T-cell (primary cell): ENCODE measurements at places on chromosomes 5 and 9.

- DNase-seq = no peak
Observed at GRCh38 chr9:77912895-77913693, 118.5 kb downstream of the GNAQ start.

DNA sequence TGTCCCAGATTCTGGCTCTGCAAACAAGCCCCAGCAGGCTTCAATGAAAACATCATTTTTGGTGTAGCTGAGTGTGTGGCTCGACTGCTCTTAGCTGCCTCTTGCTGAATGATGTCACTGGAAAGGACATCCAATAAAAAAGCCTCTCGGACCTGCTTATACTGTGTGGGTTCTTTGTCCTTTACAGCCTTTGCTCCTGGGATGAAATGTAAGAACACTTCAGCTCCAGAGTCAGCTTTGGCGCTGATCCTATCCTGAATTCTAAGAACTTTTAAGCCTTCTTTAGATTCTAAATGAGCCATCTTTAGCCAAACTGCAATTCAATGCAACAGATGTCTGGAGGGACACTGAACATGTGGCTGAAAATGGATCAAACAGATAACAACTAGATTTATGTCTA is 404.6 kb upstream of the C9orf72 start:
- DNase-seq = no peak

- no peak for DNase-seq
Observed at GRCh38 chr5:60810438-60811085, 33.5 kb downstream of the ELOVL7 start.

GRCh38 chr5:26121338-26121737 is 917.0 kb downstream of the CDH9 start:
- no peak for DNase-seq

DNA sequence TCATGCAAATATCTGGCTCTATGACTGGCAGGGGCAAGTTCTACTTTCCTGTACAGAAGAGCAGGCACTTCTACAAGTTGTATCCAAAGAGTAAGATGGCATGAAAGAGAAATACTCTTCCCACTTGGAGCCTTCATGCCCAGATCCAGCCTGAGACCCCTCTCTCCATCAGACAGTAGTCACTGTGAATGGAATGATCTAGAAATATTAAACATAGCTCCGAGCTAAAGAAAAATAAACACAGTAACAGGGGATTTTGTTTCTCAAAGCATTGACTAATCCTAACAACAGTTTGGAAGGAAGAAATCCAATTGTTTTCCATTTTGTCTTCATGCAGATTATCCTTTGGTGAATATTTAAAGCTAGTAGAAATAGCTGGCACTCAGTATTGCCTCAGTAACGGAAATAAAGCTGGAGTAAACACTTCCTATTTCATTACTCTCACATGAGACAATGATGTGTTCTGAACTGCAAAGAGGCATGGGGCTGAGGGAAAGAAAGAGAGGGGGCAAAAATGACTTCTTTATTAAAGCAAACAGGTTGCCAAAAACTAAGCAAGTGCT is 100.0 kb downstream of the SEMA5A start:
- DNase-seq = no peak

DNA sequence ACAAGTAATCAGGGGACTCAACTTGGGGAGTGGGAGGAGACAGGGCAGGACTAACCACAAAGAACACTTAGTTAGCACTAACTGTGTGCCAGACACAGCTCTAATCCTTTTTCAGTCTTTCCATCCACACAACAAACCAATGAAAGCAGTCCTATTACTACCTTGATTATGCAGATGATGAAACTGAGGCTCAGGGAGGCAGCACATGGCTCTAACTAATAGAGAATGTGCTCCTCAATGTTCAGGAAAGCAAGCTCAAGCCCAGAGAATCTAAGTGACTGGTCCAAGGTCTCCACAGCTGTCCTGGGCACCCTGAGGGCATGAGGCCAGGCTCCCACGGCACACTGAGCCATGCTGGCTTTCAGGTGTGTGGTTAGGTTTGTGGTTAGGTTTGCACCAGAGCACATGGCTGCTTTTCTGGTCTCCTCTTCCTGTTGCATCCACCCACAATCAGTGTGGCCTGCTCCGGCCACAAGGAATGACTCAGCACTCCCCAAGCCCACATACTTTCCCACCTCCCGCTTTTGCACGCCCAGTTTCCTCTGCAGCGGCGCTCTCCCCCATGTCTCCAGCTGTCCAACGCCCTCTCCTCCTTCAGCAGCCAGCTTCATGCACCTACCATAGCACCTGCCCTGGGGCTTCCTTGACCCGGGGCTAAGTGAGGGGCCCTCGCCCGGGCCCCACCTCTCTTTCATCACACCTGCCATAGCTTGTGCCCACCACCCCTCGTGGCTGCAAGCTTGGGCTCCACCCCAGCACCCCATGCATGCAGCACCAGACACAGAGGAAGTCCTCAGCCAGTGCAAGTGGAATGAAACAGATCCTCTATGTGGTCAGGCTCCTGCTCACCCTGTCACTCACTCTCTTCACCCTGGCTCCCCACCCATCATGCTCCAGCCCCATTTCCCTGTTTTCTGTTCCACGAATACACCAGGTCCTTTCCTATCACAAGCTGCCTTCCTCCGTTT is 133.1 kb downstream of the GABBR2 start:
- no peak for DNase-seq

- no peak for DNase-seq
Observed at GRCh38 chr5:90546216-90546837, 12.3 kb upstream of the ADGRV1 start.

DNA sequence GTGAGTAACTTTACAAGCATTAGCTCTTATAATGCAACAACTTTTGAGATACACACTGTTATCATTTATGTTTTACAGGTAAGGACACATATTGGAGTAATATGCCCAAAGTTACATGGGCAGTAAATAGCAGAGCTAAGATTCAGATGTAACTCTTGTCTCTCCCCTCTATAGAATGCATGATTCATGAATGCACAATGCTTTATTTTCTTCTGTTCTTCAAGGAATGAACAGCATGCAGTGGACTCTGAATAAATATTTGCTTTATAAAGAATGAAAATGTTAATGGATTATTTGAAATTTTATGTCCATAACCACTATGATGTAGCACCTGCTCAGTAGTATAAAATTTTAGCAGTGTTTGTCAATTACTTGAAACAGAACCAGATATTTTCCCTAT is 629.5 kb downstream of the KCTD16 start:
- no peak for DNase-seq

DNA sequence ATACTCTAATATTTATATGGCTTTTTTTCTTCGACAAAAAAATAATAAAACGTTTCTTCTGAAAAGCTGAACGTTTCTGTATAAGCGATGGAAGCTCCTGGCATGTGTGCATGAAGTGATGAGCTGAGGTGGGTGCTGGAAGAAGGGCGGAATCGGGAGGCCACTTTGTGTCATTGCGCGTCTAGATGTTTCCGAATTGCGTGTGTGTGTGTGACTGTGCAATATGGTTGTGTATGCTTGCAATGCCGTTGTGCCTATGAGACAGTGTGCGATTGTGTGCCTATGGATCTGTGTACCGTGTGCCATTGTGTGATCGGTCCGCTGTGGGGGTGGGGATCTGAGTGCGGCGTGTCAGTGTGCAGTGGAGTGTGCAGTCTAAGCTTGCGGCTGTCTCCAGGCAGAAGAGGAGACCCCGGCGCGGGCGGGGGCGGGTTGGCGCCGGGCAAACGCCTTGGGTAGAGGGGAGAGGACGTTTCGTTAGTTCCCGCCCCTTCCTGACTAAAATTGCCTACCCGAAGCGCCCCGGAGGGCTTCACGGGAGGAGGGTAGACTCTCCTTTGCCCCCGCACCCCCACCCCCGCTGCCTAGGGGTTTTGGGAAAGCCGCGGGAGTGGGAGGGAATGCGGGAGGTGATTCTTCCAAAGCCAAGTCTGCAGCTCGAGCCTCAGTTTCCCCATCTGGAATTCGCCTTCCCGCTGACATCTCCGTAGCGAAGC is 24.2 kb downstream of the PCDHGC5 start:
- no peak for DNase-seq

GRCh38 chr5:153623124-153623523 is 132.7 kb downstream of the GRIA1 start:
- no peak for DNase-seq

DNA sequence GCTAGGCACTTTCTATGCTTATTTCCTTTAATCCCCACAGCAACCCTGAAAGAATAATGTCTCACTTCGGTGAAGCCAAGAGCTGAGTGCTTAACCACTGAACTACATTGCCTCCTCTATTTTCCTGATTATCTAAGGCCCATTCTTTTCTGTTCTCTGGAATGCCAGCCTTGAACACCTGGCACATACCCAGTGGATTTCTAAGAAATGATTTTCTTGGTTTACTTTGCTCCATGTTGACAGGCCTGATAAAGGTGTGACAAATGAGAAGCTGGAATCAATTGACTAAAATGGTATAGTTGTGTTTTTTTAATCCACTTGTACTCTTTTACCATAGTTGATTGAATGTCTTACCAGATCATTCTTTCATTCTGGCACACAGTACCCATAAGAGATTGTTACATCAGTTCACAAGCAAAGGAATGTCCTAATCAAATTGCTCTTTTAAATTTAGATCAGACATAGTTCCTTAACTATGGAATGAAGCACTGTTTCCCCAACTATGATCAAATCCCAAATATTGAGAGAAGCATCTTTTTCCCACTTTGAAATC is 9.0 kb upstream of the ENC1 start:
- DNase-seq = no peak

DNA sequence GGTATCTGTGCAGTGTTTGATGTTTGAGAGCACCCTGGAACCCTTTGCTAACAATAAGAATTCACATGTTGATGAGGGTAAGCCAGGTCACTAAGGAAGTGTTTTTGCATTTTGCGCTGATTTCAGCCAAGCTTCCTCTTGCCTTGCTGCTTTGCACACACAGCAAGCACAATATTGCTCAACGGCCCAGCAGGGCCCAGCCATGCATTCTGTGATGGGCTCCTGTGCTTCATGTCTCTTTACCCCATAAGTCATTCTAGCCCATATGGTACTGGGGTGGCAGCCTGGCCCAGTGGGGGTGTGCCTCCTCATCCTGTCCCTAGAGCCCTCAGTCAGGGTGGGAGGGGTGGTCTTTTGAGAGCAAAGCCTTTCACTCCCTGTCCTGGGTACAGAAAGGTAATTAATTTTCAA is 481.3 kb downstream of the GADD45G start:
- DNase-seq = no peak

GRCh38 chr9:133779081-133779480 is 40.9 kb upstream of the SARDH start:
- DNase-seq = no peak

DNA sequence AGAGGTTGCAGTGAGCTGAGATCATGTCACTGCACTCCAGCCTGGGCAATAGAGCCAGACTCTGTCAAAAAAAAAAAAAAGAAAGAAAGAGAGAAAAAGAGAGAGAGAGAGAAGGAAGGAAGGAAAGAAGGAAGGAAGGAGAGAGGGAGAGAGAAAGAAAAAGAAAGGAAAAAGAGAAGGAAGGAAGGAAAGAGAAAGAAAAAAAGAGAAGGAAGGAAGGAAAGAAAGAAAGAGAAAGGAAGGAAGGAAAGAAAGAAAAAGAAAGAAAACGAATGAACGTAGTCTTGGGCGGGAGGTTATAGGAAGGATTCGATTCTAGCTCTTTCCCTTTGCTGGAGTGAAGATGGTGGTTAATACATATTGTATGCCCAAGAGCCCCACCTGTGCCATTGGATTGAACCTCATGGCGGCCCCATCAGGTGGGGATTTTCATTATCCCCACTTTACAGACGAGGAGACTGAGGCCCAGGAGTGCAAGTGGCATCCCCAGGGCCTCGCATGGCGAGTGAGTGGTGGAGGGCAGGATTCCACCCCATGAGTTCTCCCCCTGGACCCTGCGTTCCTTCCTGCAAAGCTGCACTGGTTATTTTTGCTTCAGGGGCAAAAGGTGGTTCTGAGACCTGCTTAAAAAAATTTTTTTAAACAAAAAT is 80.9 kb upstream of the ASS1 start:
- no peak for DNase-seq

DNA sequence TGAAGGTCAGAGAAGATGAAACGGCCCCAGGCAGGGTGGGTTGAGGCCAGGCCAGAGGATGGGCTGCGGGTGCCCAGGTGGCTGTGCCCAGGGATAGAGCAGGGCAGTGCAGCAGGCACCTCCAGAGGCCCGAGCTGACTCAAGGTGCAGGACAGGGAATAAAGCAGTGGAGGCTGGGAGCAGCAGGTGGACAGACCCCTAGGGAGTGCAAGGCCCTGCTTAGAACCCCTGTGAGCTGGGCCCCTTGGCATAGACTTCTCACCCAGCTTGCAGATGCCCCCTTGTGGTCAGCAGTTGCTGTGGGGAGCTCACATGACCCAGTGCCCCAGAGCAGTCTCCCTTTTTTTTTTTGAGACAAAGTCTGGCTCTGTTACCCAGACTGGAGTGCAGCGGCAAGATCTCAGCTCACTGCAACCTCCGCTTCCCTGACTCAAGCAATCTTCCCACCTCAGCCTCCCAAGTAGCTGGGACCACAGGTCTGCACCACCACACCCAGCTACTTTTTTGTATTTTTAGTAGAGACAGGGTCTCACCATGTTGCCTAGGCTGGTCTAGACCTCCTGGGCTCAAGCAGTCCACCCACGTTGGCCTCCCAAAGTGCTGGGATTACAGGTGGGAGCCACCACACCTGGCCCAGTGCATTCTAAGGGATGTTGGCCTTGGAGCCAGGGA is 118.8 kb downstream of the WNK2 start:
- DNase-seq = peak; percentile 50

DNA sequence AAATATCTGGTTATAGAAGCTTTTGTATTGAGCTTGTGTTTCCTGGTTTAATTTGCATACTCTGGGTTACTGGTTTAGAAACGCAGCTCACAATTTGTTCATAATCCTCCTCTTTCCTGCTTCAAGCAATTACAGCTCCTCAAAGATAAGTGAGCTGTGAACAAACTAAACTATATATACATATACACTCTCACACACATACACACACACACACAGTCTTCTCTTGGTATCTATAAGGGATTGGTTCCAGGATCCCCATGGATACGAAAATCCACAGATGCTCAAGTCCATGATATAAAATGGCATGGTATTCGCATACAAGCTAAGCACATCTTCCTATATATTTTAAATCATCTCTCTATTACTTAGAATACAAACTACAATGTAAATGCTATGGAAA is 510.9 kb upstream of the CDH18 start:
- no peak for DNase-seq

- no peak for DNase-seq
Observed at GRCh38 chr5:135482381-135482933, 30.3 kb upstream of the TIFAB start.

DNA sequence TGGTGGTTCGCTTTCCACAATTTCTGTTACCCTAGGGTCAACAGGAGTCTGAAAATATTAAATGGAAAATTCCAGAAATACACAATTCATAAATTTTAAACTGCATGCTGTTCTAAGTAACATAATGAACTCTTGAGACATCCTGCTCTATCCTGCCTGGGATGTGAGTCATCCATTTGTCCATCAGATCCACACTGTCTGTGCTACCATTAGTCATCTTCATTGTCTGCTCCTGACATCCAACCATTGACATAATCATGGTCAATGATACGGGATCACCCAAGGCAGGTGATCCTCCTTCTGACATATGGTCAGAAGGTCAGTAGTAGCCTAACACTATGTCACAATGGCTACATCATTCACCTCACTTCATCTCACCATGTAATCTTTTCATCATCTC is 276.7 kb upstream of the KIF2A start:
- DNase-seq = no peak

- DNase-seq = no peak
Observed at GRCh38 chr5:1380910-1381309, 36.0 kb upstream of the CLPTM1L start.
